ENCODE measurements at places on chromosomes 3 and 15.

DNA sequence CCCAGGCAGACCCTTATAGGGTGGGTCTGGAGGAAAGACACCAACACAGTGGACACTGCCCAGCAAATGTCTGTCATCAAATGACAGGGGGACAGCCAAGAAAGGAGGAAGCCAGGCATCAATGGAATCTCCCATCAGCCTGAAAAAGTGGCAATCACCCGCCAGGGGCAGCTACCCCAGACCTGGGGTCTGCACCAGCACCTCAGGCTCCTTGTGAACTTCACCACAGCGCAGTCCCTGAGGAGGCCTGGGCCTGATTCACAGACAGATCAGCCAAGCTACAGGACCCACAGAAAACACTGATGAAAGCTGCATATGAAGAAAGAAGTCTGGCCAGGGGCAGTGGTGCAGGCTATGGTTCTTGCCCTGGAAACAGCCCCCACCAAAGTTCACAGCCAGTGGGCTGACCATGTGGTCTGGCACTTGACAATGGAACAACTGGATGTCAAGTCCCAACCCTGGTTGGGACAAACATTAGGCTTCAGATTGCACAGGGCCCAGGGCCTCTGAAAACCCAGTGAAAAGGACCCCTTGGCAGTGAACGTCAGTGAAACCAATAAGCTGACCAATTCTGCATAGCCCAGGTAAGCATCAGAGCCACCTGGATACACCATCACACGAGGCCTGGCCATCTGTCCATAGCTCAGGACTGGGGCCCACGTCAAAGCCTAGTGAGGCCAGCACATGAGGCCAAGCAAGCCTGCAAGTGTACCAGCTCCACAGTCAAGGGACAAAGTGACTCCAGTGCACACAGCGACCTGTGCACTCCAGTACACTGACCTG lies 29.1 kb downstream of the ALS2CL start:
- peak; percentile 3 for DNase-seq

DNA sequence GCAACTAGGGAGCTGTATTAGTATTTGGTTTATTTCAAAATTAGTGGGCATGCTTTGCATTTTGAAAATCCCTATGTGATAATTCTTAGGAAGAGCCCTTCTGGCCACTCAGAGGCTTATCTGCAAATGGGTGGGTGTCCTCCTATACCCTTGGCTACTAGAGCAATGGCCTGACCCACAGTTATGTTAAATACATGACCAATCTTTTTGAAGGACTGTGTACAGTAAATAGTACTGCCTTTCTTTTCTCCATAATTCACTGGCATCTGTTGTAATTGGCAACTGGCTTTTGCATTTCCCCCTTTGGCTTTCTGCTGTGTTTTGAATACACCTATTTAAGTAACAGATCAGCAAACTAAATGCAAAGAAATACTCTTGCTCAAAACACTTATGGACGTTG lies 175.4 kb downstream of the ANXA2 start:
- no peak for DNase-seq

- DNase-seq: no peak
Measured at GRCh38 chr3:52047295-52047960, 8.9 kb downstream of the DUSP7 start.

- DNase-seq: no peak
Measured at GRCh38 chr3:106338582-106339214, 469.9 kb upstream of the CBLB start.

- DNase-seq: no peak
Measured at GRCh38 chr3:153038779-153039178, 123.2 kb upstream of the RAP2B start.
